ENCODE measurements at places on chromosomes 3 and 15.

DNA sequence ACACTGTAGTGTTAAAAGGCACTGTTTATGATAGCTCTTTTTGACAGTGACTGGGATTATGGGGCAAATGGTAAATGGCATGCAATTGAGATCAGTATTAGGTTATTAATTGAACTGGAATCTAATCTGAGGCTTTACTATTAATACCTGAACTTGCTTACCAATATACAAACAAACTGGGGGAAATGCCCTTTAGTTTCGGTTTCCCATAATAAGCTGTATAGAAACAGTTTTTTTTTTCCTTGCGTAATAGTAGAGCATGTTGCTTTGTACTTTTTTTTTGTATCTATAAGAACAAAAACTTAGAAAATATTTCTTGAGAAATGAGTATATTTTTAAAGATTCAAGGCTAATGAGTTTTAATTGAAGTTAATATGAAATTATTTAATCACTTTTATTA, 95.0 kb downstream of the FNDC3B start:
- DNase-seq = no peak

DNA sequence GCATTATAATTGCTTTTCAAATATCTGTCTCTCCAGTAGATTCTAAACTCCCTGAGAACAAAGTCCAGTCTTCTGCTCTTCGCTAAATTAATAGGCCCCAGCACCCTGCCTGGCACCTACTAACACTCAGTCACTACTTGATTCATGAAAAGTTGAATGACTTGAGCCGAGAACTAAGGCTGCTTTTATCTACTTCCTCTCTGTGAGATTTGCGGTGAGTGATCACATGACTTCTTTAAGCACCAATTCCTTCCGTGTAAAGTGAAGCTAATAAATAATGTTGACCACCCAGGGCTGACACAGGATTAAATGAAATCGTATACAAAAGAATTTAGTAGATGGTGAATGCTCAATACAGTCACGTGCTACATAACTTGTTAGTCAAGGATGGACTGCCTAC, 44.6 kb upstream of the PGPEP1L start:
- DNase-seq = no peak

- DNase-seq = no peak
Measured at GRCh38 chr3:121698476-121698875, 37.8 kb upstream of the HCLS1 start.

DNA sequence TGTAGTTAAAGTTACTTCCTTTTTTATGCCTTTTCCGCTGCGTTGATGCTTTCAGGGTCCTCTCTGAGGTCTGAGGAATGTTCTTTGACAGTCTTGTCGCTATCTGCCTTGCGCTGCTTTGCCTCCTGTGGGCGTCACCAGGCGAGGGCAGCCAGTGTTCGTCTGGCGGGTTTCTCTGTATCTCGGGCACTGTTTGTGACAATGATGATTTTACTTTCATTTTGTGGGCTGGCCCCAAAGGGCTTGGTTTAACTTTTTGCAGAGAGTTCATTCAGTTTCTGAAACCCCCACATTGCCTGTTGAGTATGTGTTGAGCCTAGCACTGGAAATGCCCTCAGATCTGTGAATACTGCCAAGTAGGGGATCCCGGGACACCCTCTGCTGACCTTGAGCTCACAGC, 24.6 kb upstream of the SACM1L start:
- DNase-seq = no peak

DNA sequence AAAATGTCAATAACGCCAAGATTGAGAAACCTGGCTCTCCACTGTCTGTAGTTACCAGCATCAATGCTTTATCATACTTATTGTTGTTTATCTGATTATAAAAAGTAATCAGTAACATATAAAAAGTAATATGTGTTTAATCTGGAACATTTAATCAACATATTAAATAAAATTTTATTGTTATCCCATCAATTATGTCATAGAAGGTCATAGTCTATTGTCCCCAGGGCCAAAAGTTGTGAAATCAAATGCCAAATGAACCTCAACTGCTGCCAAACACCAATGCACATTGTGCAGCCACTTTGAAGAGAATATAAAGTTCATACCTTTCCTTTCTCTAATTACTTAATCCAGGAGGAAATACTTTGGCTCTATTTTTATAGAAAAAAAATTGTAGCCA, 106.6 kb downstream of the EOMES start:
- DNase-seq = no peak

DNA sequence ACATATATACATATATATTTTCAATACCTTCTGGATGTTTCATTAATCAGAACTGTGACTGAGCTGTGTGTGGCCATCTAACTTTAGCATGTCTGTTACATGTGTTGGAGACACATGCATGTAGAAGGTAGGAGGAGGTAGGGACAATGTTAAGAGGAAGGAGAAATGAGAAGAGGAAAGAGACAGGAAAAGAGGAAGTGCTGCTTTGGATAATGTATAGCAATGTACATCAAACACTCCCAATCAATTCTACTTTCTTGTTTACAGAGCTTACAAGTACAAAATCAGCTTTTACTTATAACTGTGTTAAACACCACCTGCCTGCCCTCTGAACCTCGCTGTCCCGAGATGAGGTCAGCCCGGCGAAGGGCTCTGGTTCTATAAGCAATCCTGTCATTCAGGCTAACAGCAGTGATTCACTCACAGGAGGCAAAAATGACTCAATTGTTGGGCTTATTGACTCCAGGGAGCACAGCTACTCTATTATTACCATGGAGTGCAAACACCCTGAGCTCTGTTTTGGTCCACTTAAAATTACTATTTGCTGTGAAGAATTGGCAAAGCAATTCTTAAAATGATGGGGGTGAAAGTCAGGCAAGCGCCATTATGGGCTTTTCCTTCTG, 188.9 kb downstream of the MEIS2 start:
- peak; percentile 43 for DNase-seq

DNA sequence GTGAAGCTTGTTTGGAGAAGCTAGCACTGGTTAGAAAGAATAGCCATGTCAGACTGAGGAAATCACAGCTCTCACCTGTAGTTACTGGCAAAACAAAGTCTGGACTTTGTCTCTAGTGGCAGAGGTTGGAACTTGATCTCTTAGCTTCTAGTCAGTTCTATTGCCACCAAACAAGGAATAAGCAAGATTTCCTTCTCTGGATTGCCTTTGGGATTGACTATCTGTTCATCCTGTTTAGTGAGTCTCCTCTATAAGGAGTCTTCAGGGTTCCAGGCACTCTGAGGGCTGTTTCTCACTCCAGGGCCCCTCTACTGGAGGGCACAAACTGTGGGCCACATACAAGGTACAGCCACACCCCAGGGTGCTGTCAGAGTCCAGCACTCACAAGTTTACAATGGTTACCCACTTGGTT, 426.6 kb upstream of the THBS1 start:
- no peak for DNase-seq

DNA sequence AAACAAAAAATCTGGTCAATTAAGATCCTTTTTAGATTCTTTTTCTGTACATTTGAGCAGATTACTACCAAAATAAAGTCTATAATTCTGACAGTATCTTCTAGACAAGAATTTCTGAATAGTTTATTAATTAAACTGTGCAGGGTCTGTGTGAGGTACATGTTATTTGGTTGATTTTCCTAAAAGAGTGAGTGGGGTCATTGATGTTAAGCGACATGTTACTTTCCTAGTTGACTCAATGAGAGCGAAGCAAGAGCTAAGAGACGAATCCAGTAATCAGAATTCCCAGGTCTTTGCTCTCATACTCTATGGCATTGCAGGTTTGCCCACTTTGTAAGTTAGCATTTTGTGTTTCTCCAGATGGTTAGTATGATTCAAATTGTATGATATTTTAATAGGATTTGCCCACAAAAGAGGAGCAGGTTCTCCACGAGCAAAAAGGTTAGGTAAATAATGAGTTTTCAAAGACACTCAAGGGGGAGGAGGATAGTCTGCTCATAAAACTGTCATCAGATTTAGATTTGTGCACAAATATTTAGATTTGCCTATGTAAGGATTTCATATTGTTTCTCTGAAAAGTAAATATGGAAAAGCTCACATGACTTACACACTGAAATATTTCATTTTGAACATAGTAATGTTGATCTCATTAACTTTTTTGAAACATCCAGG, 217.2 kb upstream of the CGNL1 start:
- peak; percentile 47 for DNase-seq

DNA sequence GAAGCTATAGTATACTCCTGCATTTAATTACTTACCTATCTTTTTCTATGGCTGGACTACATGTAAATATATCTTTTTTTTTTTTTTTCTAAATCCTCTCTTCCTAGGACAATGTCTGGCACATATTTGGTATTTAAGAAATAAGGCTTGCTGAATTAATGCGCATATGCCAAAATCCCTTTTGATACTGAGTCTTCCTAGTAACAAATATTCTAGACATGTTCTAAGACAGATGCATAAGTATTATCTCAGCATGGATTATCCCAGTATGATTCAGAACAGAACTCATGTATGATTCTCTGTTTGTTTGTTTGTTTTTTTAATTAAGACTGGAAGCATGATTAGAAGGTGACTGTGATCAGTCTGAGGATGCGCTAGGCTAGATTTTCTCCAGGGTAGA, 249.8 kb upstream of the ZNF717 start:
- no peak for DNase-seq

DNA sequence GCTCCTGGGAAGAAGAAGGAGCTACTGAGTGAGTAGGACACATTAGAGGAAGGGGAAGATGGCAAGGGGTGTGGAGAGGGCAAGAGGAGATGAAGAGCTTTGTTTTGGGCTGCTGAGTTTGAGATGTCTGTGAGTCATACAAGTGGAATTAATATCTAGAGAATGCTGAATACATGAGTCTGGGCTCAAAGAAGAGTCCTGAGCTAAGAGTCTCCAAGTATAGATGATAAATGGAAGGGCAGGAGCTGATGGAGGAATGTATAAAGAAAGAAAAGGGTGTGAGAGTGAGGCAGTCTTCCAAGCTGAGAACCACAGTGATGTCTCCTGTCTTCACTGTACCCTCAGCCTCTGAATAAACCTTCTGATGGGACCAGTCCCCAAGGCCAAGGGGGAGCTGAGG, 205.5 kb upstream of the MRPL3 start:
- no peak for DNase-seq

- no peak for DNase-seq
Measured at GRCh38 chr3:106534206-106534605, 665.4 kb upstream of the CBLB start.

GRCh38 chr15:32222716-32223115, 180.4 kb downstream of the GOLGA8K start:
- no peak for DNase-seq

DNA sequence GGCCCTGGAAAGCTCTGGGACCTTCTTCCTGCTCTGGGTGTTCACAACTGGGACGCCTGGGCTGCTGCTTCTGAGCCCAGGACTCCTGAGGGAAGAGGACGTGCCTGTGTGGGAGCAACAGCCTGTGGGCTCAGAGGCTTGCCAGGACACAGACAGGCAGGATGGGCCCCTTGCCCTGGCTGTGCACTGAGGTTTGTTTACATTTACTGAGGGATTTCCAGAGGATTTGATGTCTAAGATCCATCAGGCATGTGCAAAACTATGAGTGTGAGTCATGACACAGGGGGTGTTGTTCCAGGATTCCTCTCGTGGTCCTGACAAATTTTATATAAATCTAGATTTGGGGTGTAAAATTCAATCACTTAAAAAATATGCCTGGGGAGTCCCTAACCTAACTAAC, 10.6 kb downstream of the CCR9 start:
- no peak for DNase-seq

DNA sequence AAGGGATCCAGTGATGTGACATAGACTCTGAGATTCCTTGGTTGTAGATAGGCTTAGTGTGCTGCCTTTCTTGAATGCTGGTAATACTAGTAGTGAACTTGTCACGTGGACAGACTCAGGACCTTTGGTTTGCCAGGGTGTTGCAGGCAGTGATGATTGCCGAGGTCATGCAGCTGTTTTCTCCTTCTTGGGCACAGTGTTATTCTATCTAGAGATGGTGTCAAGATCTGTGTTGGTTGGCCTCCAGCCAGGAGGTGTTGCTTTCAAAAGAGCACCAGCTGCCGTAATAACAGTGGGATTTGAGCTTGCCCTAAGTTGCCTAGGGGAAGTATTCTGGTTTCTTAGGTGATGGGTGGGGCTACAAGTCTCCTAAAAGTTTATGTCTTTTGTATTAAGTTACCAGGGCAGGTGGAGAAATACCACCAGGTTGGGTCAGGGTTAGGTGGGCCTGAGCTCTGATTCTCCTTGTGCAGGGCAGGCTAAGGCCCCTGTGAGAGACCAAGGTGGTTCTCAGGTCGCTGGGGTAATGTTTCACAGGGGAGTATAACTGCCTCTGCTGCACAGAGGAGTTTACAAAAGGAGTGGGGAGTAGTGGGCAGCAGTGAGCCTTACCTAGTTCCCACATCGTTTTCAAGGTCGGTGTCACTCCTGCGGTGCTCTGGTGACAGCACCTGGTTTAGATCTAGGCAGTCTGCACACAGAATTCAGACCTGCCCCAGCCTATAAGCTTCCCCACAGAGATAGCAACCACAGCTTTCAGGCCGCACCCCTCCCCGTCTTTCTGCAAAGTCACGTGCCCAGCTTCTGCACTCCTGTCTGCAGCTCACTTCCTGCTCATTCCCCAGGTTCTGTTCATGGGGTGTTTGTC, 350.3 kb downstream of the DOCK3 start:
- no peak for DNase-seq

- no peak for DNase-seq
Measured at GRCh38 chr3:103699228-103699627, 1264.4 kb downstream of the ZPLD1 start.

- DNase-seq = no peak
Measured at GRCh38 chr3:71994203-71994602, 209.3 kb upstream of the PROK2 start.

DNA sequence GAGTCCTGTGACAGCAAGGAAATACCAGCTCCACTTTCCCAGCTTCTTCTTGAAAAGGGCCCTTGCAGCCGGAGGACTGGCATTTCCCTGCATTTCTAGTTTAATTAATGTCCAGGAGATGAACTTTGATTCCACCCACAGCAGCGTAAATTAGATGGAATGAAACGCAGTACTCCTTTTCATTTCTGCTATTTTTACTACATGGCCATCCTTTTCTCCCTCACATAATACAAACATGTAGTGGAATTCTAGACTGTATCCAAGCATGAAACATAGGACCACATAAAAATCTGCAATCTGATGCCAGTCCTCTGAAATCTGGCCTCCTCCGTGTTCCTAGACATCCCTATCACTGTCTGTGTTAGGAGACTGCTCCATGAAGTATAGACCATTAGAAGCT, 403.2 kb downstream of the NR2F2 start:
- no peak for DNase-seq

- no peak for DNase-seq
Measured at GRCh38 chr15:64902863-64903262, 8.8 kb upstream of the ANKDD1A start.

- no peak for DNase-seq
Measured at GRCh38 chr3:71647751-71648150, 64.2 kb upstream of the FOXP1 start.

DNA sequence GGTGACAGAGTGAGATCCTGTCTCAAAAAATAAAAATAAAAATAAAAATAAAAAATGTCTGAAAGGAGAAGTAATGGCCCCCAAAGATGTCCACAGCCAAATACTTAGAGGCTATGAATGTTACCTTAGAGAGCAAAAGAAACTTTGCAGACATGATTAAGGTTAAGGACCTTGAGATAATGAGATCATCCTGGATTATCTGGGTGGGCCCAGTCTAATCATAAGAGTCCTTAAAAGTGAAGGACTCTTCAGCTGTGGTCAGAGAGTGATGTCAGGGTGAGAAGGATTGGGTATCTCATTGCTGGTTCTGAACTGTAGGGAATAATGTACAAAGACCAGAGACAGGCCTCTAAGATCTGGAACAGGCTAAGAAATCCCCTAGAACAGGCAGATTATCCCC, 84.9 kb upstream of the POU1F1 start:
- no peak for DNase-seq

GRCh38 chr3:129521611-129522010, 6.8 kb upstream of the RHO start:
- no peak for DNase-seq

GRCh38 chr3:20054549-20054987, 14.3 kb downstream of the KAT2B start:
- DNase-seq = no peak
